ENCODE measurements at places on chromosomes 5 and 9. TPM values are rescaled to one million over a fixed set of nuclear protein-coding genes. Genes with fewer than 3 reads are reported as not detected.

DNA sequence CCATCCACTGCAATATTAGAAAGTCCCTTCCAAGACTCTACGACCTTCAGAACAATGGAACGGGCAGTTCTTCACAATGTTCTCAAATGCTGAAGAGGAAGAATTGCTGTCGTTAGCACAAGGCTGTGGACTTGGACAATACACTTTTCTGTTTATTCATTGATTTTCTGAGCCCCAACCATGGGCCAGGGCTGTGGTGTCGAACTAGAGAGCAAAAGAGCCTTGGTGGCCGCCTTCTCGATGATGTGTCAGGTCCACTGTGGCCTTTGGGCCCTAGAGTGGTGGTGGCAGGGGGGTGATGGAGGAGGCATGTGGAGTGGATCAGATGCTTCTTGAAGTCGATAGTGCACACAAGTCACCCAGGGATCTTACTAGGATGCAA, 18.5 kb upstream of the KIF12 start:
- no peak for DNase-seq

Gene MAP1B
- total RNA-seq: 0.41 TPM

GRCh38 chr5:115069087-115069968, 100.4 kb downstream of the TRIM36 start:
- no peak for DNase-seq

Gene FTMT
- total RNA-seq: not detected

- no peak for DNase-seq
These were observed 634.3 kb downstream of the ISL1 start for GRCh38 chr5:52017567-52017966.

- no peak for DNase-seq
These were observed 1.7 kb downstream of the DBN1 start for GRCh38 chr5:177471610-177472356.

Gene TJP2
- total RNA-seq: 3.1 TPM

Gene GABBR2
- not detected for total RNA-seq

DNA sequence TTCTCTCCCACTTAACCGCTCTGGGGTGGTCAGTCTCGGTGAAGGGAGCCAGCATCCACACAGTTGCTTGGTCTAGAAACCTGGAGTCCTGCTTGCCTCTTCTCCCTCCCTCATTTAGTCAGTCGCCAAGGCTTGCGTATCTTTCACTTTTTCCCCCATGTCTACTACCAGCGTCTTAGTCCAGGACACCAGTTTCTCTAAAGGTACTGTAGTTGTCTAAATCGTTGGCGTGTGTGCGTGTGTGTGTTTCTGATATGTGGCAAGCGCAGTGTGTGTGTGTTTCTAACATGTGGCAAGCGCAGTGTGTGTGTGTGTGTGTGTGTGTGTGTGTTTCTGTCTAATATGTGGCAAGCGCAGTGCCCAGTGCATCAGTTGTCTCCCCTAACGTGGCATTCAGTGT, 641 bp downstream of the ATP6V1G1 start:
- no peak for DNase-seq

Gene STPG3
- total RNA-seq: not detected

Data from activated T-cell treated with anti-CD3 and anti-CD28 coated beads, Interleukin-2, amount 50 U/mL, for 4 hours (primary cell).